ENCODE measurements at places on chromosomes 12 and 14.

DNA sequence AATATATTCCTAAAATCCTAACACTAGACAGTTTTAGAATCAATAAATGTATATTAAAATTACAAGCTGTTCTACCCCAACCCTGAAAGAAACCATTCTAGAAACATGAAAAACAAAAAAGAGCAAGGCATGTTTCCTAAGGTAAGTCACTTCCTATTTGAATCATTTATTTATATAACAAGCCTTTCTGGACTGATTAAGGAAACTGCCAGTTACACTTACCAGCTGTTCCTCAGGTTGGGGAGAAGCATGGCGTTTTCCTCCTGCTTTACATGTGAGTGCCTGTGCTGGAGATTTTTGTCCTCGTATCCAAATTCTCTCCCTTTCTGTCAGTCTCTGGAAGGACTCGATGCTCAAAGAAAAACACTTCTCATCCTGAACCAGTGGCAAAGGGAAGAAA is 183.3 kb downstream of the EFCAB11 start:
- no peak for DNase-seq

DNA sequence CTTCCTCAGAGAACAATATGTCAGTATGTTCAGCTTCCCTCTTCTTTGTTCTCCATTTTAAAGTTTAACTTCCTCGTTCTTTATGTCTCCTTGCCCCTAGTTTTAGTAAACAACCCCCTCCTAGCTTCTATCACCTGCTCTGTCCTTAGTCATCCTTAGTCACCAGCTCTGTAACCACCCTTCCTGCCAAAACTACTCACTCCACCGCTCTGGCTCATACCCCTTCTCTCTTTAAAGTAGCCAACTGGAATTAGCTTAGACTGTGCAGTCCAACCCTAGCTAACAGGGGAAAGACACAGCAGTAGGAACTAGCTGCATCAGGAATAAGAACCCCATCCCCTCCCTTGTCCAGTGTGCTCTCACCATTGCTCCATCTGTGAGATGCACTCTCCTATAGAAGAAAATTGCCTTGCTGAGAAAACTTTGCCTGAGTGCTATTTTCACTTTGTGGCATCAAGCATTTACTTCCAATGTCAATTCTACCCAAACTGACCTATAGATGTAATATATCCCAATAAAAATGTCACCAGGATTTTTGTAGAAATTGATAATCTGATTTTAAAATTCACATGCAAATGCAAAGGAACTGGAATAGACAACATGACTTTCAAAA is 603.2 kb downstream of the C12orf50 start:
- DNase-seq = no peak

- DNase-seq = no peak
Observed at GRCh38 chr12:76781321-76781720, 17.4 kb downstream of the ZDHHC17 start.

GRCh38 chr14:34237081-34237480 is 225.0 kb downstream of the SPTSSA start:
- DNase-seq = no peak

DNA sequence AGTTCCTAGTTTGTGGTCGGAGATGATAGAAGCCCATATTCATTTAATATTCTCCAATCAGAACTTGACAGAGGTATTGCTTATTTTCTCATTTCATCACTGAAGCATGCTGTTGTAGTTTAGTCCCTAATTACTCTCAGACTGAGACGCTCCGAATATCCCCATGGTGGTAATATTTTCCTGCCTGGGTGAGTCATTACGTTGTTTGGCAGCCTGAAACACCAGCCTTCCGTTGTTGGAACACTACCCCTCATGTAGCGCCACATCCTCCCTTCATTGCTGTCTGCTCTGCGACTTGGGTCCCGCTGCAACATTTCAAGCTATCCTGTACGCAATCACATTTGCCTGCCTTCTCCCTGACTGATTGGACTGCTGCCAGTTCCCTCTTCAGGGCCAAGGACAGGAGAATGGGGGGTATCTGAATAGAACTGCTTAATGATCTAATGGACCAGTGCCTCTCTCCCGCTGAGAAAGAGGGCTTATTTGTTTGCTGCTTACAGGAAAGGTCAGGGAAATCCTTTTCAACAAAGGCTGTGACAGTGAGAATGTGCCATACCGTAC is 369.1 kb downstream of the NPAS3 start:
- no peak for DNase-seq

Measured in NCI-H1417 treated with DMSO at 0.1 percent for 48 hours (cell line).